Central memory CD4-positive, alpha-beta T cell (primary cell): ENCODE measurements at places on chromosomes 12 and 14.

DNA sequence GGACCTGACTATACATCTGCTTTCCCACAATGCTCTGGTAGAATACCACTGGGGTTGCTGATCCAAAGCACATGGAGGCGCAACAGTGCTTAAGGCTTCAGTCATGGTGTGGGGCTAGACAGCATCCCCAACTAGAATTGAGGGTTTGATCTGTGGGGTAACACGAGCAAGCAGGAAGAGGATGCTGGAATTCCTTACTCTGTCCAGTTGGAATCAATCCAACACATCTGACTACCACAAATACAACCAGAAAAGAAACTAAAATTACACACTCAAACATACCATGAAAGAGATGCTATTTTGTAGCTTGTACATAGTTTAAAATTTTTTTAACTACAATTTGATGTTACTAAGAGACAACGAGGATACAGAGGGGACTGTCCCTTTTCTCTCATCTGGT lies 40.4 kb upstream of the GTF2A1 start:
- DNase-seq: no peak

GRCh38 chr12:16159571-16159970 lies 117.9 kb downstream of the SLC15A5 start:
- no peak for DNase-seq

- DNase-seq: no peak
These were observed 100.6 kb upstream of the BCL2L14 start for GRCh38 chr12:11970155-11970520.

GRCh38 chr12:124715121-124715990 lies 147.9 kb upstream of the NCOR2 start:
- no peak for DNase-seq

DNA sequence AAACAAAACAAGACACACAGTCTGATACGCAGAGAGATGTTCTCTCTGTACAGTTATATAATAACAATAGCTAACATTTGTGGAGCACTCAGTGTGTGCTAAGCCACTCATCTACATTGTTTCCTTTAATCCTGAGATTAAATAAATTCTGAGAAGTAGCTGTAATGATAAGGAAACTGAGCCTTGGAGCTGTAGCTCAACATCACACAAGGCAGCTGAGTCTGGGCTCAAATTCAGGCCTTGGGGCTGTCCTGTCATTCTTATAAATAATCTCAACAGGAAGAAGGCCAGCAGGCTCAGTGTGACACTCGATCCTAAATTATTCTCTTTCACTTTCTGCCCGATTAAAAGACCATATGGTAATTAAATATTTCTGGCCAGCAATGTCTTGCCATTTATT lies 24.5 kb downstream of the CDKN1B start:
- DNase-seq: no peak
